ENCODE measurements at places on chromosomes 3 and 15.

GRCh38 chr3:154898443-154898842, 181.7 kb upstream of the MME start:
- DNase-seq, result no peak

- peak; percentile 53 for DNase-seq
Observed at GRCh38 chr3:85081191-85081906, 122.6 kb downstream of the CADM2 start.

- DNase-seq, result no peak
Observed at GRCh38 chr15:77564938-77565337, 67.8 kb downstream of the LINGO1 start.

GRCh38 chr3:56800130-56800831, 1.5 kb downstream of the ARHGEF3 start:
- DNase-seq, result peak; percentile 49

- DNase-seq, result no peak
Observed at GRCh38 chr15:39252134-39252470, 328.8 kb upstream of the THBS1 start.

DNA sequence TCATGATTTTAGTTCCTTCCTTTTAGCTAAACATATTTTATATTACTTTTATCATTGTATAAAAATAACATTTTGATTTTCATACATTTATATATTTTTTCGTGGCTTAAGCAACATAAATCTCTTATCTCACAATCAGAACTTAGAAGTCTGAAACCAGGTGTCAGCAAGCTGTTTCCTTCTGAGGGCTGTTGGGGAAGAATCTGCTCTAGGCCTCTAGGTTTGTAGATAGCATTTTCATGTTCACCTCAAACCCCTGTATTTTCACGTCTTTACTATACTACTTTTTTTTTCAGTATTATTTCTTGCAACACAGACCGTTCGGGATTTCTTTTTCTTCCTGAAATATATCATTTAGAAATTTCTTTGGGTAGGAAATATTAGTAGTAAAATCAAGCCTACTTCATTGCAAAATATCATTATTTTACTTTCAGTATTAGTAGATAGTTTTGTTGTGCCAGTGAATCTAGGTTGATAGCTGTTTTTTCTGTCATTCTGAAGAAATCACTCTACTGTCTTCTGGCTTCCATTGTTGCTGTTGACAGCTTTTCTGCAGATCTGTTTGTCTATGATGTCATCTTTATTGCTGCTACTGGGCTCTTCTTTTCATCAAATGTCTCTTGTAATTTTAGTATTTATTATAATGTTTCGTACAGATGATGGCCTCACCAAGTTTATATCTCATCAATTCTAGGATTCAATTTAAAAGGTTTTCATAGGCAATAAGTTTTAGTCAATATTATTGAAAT, 756.3 kb downstream of the VGLL3 start:
- no peak for DNase-seq

DNA sequence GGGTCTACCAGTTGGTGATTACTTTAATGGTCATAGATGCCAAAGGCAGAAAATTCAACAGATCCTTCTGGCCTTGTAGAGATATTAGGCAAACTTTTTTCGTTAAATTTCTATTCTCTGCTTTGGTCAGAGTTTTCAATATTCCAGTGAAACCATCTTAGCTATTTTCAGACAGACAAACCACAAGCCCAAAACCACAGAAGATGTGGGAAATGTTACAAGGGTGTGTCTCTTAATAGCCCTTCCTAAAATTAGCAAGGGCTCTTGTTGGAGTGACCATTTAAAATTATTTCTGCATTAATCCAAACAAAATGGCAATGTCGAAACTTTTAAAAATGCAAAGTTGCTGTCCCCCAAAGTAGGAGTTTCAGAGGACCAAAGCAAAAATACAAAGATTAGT, 102.8 kb downstream of the ARRDC4 start:
- DNase-seq, result no peak

DNA sequence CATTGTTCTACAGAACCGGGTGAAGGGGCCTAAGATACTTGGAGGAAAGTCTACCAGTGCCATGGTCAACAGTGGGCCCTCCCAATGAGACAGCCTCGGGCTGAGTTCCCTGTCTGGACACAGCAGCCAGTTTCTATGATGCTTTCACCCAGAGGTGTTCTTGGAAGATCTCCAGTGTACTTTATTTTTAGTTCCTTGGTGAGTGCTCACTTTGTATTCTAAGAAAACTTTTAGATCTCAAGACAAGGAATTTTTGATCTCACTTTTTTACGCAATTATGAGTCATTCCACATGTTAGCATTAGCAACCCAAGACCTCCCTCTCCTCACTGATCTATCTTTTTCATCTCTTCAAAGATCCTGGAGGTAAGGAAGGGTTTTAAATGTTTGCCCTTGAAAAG, 287.7 kb downstream of the RORA start:
- no peak for DNase-seq

GRCh38 chr3:64801856-64802255, 114.1 kb upstream of the ADAMTS9 start:
- no peak for DNase-seq

DNA sequence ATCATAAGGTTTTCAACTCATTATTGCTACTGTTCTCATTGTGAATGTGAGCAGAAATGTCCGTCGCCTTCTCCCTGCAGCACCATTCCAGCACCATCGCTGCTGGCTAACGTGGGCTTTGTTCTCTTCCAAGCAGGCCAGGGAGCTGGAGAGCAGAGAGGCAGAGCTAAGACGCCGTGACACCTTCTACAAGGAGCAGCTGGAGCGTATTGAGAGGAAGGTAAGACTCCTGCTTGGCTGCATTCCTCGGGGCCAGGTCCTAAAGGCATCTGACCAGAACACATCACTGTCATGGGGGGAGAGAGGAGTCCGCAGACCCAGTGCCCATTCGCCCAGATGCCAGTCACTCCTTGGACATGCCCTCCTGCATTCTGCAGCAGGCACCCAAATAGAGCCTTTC, 130.4 kb upstream of the PLXNA1 start:
- DNase-seq, result no peak

DNA sequence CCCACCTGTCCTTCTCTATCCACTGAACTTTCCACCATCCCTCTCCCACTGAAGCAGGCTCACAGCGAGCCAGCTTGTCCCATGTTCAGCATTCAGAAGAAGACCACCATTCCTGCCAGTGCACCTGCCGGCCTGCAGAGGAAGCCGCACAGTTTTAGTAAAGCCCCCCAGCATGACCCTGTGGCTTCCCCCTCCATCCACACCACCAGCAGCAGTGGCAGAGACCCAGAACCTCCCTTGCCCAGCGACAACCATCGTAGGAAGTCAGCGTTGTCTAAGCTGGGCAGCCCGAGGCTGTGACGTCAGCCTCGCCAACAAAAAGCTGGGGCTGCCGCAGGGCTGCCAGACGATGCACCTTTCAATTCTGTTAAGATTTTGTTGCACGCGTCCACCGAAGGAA, 66.6 kb upstream of the TAMM41 start:
- no peak for DNase-seq

DNA sequence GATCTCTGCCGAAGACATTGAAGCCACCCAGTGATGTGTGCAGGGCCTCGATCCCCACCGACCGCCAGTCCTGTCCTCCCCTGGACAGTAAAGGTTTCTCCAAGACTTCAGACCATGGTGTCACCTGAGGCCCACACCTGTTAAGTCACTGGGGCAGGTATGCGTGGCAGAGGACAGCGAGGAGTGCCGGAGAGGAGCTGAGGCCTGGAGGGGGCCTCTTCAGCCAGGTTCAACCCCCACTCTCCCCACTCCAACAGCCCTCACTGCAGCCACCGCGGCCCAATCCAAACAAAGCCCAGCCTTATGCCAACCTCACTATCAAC, 2.4 kb downstream of the GOLGA8B start:
- DNase-seq, result no peak

- peak; percentile 49 for DNase-seq
Observed at GRCh38 chr15:39171944-39172368, 408.9 kb upstream of the THBS1 start.

GRCh38 chr3:69113536-69113935, 8.9 kb downstream of the LMOD3 start:
- DNase-seq, result no peak

DNA sequence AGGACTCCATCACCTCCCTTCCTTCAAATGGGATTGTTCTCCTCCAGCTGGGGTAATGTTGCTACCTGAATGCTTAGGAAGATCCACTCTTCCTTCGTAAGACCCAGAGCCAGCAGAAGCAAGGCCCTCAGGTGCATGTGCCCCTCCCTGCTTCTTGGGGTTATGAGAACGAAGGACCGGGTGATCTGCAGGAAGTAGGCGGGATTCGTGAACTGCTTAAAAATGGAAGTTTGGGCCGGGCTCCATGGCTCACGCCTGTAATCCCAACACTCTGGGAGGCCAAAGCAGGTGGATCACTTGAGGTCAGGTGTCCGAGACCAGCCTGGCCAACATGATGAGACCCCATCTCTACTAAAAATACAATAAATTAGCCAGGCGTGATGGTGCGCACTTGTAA, 8.0 kb downstream of the TLR9 start:
- no peak for DNase-seq

GRCh38 chr15:47955021-47955420, 165.8 kb upstream of the SLC24A5 start:
- no peak for DNase-seq

GRCh38 chr3:64392001-64392400, 166.7 kb upstream of the PRICKLE2 start:
- no peak for DNase-seq

DNA sequence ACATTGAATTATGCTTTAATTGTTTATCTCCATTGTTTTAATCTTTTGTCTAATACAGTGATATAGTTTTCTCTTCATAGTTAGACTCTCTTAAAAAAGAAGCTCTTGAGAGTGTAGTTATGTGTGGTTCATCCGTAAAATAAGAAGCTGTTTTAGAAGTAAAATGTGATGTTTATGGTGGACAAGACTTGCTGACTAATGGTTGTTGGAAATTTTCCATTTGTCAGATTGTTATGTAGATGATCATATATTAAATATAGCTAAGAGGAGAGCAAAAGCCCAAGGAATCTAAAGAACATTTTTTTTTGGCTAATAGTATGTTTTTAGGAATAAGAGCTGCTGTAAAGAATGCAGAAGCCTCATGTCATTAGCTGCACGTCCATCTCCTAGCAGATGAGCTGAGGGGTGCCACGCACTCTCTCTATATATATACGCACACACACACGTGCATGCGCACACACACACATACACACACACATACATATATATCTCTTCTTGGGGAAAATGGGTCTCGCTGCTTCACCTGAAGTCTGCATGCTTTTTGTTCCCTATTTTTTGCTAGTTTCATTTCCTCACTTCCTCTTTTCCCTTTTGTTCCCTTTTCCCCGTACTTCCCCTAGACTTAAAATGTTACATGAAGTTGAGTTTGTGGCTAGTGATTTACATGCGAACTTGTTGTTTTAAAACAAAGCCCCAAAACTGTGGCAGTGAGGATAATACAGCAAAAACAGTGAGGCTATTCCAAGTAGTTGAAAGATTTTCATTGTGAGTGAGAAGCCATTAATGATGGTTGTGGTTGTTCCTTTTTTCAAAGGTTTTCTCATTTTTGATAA, 107.8 kb downstream of the MBNL1 start:
- DNase-seq, result no peak

GRCh38 chr3:8882171-8882593, 81.1 kb downstream of the RAD18 start:
- no peak for DNase-seq

DNA sequence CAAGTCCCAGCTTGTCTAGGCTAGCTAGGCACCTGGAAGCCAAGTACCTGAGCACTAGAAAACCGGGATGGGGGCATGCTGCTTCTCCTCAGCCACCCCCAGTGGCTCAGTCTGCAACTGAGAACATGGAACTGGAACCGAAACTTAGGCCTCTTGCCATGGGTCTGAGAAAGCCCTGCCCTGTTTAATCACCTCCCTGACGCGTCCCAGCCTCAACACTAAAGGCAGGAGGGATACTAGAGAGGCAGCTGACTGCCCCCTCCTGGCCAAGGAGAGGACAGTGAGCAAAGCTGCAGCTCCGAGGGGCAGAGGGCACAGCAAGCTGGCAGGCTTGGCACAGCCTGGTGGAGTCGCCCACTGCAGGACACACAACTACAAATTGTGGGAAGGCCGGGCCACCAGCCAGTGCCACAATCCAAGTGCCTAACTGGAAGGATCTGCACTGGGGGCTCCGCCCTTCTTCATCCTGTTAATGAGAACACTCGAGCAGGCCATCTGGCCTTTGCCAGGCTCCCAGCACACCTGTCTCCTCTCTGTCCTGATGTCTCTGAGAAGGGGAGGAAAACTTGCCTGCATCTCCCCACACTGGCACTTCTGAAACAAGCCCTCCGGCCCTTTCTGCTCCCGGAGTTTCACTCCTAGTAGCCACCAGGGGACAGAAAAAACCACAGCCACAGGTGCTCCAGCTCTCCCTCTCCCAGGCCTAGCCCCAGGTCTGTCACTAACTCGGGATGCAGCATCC, 53.7 kb downstream of the BDH1 start:
- DNase-seq, result peak; percentile 58

DNA sequence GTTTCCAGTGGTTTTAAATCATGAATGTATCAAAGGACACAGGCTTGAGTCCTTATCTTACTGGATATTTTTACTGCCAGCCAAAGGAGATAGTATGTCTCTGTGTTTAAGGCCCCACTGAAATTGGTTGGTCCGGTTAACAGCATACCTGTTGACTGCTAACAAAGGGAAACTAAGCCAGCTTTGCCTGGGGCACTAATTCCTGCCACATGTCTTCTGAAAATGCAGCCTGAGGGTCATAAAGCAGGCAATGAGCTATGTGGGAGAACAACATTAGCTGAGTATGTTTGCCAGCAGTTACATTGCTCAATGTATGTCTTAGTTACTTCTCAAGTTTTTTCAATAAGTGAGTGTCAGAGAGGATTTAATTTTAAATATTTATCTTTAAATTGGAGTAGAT, 12.4 kb downstream of the PLS1 start:
- no peak for DNase-seq

DNA sequence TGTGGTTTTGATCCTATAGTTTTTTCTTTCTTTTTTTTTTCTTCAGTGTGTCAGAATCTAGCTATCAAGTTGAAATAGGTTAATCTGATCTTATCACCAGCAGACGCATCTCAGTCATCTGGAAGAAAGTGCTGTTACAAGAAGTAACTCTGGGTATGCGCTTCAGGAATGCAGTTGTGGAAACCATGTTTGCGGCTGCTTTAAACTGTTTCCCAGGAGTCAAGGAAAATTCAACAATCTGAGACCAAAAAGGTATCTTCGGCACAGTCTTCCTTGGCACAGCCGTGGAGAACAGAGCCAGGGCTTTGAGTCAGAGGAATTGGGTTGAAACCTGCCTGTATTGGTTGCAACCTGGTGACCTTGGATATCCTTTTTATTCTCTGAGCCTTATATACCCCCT, 59.9 kb downstream of the CD47 start:
- DNase-seq, result no peak

GRCh38 chr3:122502139-122502538, 12.6 kb downstream of the KPNA1 start:
- DNase-seq, result no peak

DNA sequence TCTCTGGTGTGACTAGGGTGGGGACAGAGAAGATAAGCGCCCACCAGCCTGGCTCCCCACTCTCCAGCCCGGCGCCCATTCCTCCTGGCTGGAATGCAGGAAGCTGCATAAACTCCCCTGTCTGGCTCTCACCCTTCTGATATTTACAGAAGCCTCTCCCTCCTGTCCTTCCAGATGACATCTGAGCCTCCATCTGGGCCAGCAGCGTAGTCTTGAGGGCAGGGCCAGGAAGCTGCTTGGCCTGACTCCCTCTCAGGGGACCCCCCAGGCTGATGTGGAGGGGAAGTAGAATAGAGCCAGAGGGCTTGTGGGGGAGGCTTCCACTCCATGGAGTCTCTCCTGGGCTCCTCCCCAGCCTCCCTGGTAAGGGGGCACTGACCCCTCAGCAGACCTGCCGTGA, 49.9 kb downstream of the LINGO1 start:
- no peak for DNase-seq

GRCh38 chr3:178439504-178439903, 96.7 kb upstream of the KCNMB2 start:
- no peak for DNase-seq

All from putamen (tissue), 1 donor.